ENCODE measurements at places on chromosomes 12 and 14. TPM values are rescaled to one million over a fixed set of nuclear protein-coding genes. Genes with fewer than 3 reads are reported as not detected.

- no peak for DNase-seq
Measured at GRCh38 chr12:48118284-48118871, 786 bp upstream of the PFKM start.

OR6C2 gene
- not detected for total RNA-seq

- no peak for DNase-seq
Measured at GRCh38 chr14:104268725-104269436, 130.5 kb downstream of the KIF26A start.

DNA sequence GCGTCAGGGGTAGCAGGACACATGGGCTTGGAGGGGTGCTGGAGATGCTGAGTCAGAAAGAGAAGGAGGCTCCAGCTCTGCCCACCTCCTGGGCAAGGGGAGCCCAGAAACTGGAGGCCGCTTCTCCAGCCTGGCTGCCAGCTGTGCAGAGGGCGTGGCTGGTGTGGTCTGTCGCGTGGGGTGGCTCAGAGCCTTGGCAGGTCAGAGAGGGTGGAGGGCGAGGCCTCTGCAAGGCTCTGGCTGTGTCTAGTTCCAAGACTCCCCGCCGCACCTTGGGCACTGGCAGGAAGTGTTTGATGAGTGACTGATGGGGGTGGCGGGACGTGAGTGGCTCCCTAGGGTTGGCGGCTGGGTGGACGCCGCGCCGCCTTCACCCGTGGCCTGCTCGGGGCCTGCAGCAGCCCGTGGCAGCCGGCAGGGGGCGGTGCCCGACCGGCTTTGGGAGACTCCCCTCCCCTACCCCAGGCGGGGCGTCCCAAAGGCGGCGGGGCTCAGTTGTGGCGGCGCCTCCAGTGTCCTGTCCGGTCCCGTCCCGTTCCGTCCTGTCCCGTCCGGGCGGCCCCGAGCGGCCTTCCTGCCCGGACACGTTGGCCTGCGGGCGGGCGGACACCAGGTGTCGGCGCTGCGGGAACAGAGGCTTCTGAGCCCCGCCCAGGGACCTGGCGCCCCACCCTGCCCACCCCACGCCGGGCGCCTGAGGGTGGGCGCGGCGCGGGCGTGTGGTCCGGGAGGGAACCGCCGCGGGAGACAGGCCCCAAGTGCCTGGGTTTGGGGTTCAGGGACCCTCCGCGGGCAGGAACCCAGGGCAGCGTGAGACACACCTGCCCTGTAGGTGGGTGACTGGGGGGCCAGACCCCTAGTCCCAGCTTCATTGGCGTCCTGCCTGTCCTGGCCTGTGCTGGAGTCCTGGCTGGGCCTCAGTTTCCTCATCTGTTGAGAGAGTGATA is 39.7 kb downstream of the KRT80 start:
- DNase-seq = peak; percentile 82

DNA sequence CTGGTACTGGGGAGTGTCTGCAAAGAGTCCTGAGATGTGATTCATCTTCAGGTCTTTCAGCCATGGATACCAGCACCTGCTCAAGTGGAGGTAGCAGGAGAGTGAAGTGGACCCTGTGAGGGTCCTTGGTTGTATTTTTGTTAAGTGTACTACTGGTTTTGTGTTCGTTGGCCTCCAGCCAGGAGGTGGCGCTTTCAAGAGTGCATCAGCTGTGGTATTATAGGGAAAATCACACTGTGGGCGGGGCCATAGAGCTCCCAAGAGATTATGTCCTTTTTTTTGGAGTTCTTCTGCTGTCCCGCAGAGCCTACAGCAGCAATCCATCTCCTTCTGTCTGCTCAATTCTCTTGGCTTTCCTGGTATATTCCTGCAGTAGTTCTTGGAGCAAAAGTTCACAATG is 66.8 kb downstream of the SPATA7 start:
- no peak for DNase-seq

SIX1 gene
- 0.41 TPM for total RNA-seq

- DNase-seq = no peak
Measured at GRCh38 chr12:21392384-21392783, 19.7 kb downstream of the IAPP start.

DNA sequence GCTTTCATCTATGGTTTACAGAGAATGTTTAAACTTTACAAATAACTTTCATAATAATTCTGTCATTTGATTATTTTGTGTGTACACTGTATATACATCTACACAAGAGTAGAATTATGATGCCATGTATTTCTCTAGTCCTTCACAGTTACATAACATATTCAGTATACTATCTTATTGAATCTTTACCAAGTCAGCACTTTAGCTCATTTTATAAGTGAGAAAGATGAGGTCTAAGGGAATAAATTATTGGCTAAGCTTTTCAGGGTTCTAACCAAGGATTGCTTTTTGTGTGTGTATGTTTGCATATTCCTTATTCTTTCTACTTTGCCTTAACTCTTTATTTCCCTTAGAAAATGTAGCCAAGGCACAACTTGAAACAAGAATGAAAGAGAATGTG is 84.3 kb upstream of the PTPRQ start:
- no peak for DNase-seq

DNA sequence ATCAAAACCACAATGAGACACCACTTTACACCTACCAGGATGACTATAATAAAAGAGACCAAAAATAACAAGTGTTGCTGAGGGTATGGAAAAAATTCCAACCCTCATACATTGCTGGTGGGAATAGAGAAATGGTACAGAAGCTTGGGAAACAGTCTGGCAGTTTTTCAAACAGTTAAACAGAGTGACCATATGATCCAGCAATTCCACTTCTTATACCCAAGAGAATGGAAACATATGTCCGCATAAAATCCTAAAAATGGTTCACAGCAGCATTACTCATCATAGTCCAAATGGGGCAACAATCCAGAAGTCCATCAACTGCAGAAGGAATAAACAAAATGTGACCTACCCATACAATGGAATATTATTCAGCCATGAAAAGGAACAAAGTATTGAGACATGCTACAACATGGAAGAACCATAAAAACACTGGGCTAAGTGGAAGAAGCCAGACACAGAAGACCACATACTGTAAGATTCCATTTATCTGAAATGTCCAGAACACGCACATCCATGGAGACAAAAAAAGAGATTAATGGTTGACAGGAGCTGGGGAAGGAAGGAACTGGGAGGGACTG is 44.5 kb downstream of the CHGA start:
- no peak for DNase-seq

COX8C gene
- total RNA-seq = not detected

DNA sequence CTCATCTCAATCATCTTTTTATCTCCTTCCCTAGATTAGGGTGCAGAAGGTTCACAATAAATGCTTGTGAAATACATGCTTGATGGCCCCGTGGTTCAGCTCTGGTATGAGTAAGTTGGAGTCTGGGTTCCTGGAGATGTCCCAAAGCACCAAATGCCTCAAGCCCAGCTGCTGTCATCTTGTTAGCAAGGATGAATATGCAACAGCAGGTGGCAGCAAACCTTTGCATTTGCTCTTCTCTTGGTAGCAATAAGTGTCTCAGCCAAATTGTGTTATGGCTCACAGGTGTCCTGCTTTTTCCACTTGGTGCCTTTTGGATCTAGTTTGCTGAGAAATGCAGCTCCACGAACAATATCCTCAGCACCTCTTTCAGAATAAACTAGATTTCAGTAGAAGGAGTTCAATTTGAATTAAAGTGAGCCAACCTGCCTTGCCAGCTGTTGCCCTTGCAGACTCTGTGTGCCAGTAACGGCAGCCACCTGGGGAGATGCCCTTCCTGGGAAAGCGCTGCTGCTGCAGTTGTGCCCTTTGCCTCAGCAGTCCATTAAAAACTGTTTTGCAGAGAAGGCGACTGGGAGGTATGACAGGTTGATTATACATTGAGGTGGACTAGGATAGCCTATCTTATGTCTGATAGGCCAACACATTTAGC is 417.3 kb downstream of the SNAPC1 start:
- peak; percentile 28 for DNase-seq

DNA sequence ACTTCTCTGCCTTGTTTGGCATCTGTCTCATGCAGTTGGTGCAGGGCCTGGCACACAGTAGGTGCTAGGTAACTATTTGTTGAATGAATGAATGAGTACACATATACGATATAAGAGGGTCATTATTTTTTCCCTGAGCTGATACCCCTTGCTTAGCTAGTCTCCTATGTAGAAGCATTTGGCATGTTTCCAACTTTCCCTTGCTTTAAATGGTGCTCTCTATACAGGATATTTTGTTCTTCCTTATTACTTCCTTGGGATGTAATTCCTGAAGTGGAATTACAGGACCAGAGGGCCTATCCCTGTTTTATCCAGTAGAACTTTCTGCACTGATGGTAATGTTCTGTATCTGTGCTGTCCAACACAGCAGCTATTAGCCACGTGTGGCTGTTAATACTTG is 250.1 kb upstream of the PWP1 start:
- no peak for DNase-seq

GRCh38 chr14:69855180-69855832 is 23.9 kb upstream of the SMOC1 start:
- DNase-seq = no peak

DNA sequence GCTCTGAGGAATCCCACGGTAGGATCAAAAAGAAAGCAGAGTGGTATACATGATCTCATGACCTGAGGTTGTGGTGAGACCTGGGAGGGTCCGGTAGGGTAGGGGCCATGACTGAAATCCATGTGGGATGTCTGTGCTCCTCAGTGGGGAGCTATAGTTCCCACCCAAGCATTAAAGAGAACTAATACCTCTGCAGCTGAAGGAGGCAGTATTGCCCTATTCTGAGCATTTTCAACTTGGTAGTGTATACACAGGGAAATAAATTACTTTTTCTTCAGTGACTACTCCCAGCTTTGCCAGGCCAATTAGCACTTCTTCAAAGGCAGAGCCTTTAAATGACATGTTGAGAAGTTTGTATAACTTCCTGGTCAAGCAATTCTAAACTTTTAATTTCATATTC is 613.8 kb downstream of the KCNH5 start:
- DNase-seq = no peak

DNA sequence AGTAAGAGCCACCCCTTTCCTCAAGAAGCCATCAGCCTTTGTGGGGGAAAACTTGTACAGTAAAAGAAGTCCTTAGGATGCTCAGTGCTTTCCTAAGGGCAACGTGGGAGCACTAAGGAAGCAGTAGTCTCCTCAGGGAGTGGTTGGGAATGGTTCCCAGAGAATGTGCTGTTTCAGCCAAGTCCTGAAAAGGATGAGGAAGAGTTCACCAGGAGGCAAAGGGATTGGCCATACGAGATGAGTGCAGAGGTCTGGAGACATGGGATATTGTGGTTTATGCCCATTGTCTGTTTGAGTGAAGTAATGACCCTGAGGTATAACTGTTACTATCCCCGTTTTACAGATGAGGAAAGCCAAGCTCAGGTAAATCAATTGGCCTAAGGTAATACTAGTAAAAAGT is 86.0 kb upstream of the ATF1 start:
- no peak for DNase-seq

All from frontal cortex (tissue), 4 donors.